ENCODE measurements at places on chromosomes 12 and 14.

DNA sequence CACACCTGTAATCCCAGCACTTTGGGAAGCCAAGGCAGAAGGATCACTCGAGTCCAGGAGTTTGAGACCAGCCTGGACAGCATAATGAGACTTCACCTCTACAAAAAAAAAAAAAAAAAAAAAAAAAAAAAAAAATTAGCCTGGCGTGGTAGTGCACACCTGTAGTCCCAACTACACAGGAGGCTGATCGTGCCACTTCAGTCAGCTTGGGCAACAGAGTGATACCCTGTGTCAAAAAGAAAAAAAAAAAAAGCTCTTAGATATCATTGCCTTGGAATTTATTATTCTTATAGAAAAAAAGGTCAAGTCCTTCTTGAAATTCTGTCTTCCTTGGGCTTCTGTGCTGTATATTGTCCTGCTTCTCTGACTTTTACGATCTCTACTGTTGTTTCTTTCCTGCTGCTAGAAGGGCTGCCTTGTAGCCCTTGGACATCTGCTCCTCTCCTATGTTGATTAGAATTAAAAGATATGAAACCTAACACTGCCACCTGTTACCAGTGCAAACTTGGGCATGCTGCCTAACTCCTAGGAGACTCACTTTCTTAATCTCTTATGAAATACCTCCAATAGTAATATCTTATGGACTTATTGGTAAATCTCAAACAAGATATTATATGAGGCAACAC, 5.7 kb downstream of the TMEM19 start:
- no peak for DNase-seq

- no peak for DNase-seq
Measured at GRCh38 chr14:71523630-71524319, 408.5 kb upstream of the RGS6 start.

- no peak for DNase-seq
Measured at GRCh38 chr12:102917026-102917787, at the start of gene PAH. Gene PAH (minus strand): TSS chr12:102917244. CDS start chr12:102917130, 114 bp downstream.

DNA sequence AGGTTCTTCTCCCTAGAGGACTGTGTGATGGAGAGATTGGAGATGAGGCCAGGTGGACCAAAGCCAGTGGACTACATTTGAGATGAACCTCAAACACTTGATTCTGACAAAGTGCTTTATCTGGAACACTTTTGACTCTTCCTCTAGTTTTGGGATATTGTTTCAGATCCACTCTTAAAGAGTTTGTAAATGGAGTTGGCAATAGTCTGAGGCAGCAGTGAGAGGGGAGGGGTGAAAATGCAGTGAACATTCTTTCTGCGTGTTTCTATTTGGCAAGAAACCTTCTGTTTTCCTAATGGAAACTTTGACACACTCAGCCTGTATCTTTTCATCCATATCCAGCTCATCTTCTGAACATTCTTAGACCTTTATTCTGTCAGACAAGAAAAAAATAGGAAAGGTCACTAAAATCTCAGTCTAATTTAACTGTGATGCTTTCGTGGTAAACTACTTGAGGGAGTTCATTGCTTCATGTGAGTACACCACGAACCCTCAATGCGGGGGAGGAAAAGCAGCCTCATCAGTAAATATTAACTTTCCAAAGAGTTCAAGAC, 57.4 kb upstream of the KCNJ8 start:
- DNase-seq, result no peak

GRCh38 chr14:50875359-50876070, 3.7 kb downstream of the ABHD12B start:
- DNase-seq, result no peak

- DNase-seq, result peak; percentile 52
Measured at GRCh38 chr12:8914716-8915526, 612 bp downstream of the PHC1 start.

DNA sequence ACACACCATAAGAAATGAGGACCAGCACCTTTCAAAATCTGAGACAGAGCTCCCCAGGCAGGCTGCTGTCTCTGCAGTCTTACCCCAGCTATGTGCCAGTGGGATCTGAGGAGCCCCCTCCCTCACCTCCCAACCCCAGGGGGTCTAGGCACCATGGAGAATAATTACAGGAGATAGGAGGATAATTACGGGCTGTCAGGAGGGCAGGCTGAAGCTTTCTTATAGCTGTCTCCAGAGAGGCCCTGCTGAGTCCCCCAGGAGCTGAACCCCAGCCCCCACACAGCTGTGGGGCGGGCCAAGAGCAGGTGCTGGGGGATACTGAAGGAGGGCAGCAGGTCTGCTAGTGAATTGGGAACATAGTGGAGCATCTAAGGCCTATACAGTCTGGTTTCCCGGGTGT, 6.8 kb downstream of the CPNE6 start:
- DNase-seq, result no peak

DNA sequence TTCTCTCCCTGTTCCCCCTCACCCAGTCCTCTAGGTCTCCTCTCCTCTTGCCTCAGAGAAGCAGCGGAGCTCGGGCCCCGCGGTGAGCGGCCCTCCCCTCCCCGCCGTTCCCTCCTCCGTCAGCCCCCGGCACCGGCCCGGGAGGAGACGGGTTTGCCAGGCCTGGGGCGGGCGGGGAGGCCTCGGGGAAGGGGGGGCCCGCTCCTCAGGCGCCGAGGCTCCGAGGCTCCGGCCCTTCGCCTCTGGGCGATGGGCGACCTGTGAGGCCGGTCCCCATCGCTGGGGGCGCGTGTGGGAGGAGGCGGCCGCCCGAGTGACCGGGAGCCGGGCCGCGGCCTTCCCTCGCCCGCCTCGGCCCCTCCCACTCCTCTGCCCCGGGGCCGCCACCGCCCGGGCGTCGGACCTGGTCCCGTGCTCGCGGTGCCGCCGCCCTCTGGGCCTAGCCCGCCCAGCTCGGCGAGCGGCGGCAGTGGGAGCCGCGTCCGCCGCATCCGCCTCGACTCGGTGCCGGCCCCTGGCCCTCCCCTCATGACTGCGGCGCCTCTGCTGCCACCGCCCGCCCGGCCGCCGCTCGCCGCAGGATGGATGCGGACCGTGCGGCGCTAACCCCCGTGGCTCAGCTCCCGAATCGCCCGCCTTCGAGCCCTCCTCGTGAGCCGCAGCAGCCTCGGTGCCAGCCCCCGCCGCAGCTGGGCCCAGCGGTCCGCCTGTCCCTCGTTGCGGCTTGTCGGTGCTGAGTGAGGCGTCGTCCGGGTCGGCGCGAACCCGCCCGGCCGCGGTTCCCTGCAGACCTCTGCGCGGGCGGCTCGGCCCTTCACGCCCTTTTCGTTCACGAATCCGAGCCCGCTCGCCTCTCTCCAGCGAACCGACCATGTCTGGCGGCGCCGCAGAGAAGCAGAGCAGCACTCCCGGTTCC, 574 bp downstream of the WNK1 start:
- DNase-seq, result peak; percentile 55

GRCh38 chr14:73227812-73228781, 9.2 kb upstream of the PAPLN start:
- DNase-seq, result no peak

GRCh38 chr14:91482263-91483013, 27.7 kb downstream of the PPP4R3A start:
- DNase-seq, result no peak

DNA sequence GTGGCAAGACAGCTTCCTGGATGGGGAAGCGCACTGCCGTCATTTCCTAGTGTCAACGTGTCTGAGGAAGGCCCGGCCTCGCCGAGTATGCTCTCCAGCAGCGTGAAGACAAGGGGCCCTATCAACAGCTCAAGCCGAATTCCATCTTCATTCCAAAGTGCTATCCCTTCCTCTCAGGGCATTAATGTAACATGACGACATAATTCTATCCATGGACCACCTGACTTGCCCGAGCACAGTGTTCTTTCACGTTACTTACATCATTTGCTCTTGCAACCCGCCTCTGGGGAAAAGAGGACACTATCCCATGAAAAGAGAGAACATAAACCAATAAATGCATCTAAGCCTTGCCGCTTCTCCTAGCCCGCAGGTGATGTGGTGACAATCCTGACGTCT, 22.9 kb downstream of the CCDC92 start:
- no peak for DNase-seq

DNA sequence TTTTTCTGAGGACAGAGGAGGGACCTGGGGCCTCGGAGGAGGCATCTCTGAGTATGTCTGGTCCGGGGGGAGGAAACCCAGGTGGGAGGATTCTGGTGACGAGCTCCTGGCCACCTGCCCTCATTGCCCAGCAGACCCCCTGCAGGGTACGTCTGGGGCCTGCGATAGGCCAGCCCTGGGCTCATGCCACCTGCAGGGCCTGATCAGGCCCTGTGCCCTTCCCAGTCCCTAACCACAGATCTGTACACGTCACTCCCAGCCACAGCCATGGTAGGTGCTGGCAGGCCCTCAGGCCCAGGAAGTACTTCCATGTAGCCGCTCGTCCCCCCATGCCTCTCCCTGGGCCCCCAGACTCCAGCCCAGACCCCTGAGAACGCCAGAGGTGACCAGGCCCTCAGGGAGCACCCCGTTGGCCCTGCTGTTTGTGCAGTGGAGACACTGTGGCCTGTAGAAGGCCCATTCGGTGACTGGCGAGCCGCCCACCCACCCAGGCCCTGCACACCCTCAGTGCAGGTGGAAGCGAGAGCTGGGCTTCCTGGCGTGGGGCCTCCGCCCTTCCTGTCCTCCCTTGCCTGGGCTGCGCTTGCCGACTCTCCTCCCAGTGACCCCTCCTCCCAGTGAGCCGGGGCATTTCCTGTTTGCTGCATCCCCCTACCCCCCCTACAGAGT, 5.7 kb downstream of the INF2 start:
- DNase-seq, result no peak

DNA sequence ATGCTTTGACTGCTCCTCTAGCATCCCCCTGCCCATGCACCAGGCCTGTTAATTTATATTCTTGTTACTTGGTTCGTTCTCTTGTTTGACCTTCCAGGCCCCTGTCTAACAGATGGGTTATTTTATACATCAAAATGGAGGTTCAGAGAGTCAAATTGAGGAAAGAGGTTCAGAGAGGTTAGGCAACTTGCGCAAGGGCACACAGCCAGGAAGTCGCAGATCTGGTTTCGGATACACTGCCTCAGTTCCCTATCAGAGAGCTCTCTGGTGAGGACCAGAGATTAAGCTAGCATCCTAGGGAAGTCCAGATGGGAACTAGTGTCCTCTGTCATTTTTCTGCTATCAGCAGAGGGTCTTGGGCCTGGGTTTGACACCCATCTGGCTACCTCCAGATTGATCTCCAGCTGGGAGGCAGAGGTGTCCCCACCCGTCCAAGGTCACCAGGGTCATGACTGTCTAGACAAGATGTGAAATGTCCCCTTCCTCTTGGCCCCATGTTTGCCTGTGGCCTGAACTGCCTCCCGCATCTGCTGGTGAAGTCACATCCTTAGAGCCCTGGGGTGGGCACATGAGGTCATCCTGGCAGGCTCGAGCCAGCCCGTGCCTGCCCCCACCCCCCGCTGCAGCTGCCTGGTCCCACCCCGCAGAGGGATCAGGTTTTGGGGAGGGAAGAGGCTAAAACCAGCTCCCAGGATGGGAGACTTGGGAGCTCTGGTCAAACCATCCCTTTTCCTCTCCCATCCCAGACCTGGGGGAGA, 84.3 kb upstream of the NCOR2 start:
- DNase-seq, result no peak

DNA sequence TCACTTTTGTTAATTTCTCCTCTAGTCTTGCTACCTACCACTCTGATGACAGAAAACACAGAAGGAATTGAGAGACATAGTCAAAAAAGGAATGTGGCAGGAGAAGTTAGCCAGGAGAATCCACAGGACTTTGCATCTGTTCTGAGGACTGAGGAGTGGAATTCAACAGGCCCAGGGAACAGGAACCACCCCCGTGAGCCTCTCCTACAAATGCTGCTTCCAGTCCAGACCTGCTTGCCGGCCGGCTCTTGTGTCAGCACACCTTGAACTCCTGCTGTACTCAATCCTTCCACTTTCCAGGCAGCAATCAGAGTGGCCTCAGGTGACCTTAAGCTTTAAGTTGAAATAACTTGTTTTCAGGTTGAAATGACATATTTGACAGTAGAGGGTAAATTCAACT, 903.1 kb downstream of the BCL11B start:
- DNase-seq, result no peak

DNA sequence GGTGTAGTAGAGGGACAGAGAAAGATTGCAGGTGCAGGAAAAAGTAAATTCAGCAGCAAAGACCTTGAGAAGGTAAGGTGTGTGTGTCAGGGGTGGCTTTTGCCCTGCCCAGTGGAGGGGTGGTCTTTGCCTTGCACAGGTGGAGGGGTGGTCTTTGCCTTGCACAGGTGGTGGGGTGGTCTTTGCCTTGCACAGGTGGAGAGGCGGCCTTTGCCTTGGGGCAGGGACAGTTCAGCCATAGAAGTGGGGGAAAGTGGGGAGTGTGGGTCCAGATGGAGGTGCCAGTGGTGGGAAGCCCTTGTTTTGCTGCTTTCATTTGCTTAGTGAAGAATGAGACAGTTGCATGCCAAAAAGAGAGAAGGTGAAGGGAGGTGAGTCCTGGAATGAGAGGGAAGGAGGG, 65.7 kb downstream of the PRMT8 start:
- DNase-seq, result no peak

DNA sequence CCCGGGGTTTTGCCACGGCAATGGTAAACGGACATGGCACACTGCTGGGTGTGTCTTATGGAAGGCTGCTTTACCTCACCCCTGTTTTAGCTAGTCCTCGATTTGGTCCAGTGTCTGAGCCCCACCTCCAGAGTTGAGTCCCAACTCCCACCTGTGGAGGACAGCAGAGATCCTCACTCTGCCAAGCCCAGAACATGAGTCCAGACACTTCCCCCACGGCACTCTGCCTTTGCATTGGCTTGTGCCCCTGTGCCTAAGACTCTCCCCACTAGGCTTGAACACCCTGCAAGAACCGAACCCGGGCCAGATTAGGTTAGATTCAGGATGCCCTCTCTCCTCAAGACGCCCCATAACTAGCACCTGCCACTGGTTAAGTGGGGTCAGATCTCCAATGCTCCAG, 59.8 kb upstream of the C14orf180 start:
- no peak for DNase-seq

DNA sequence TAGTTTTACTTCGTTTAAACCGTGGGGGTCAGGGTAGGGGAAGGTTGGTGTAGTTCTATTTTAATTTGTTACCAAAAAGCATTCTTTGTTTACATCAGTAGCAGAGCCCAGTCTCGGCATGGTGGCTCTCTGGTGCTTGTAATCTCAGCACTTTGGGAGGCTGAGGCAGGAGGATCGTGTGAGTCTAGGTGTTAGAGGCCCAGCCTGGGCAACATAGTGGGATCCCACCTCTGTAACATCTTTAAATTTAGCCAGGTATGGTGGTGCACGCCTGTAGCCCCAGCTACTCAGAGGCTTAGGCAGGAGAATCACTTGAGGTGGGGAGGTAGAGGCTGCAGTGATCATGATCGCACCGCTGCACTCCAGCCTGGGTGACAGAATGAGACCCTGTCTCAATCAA, 2.2 kb downstream of the LRRC43 start:
- no peak for DNase-seq

DNA sequence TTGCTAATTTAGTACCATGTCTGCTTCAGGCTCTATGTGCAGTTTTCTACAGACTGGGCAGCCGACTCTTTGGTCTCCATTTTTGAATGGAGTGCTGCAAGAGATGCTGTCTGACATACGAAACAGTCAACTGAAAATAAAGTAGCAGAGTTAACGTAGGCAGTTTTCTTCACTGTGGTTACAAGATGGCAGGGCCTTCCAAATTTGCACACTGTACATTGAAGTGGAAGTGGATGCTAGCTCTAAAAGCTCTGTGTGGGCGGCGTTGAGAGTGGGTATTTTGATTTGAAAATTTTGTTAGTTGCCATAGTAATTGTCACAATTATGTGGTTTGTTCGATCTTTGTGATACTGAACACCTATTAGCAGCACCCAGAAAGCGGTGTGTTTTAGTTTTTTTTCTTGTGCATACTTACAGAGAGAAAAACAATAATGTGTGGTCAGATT, 154.9 kb upstream of the ATP2B1 start:
- DNase-seq, result no peak

GRCh38 chr14:20387576-20387975, 25.7 kb downstream of the TEP1 start:
- DNase-seq, result no peak

Data from hippocampal formation (tissue), 2 donors.